Left cardiac atrium (tissue), 4 donors: ENCODE measurements at places on chromosomes 7 and 10. TPM values are rescaled to one million over a fixed set of nuclear protein-coding genes. Genes with fewer than 3 reads are reported as not detected.

DNA sequence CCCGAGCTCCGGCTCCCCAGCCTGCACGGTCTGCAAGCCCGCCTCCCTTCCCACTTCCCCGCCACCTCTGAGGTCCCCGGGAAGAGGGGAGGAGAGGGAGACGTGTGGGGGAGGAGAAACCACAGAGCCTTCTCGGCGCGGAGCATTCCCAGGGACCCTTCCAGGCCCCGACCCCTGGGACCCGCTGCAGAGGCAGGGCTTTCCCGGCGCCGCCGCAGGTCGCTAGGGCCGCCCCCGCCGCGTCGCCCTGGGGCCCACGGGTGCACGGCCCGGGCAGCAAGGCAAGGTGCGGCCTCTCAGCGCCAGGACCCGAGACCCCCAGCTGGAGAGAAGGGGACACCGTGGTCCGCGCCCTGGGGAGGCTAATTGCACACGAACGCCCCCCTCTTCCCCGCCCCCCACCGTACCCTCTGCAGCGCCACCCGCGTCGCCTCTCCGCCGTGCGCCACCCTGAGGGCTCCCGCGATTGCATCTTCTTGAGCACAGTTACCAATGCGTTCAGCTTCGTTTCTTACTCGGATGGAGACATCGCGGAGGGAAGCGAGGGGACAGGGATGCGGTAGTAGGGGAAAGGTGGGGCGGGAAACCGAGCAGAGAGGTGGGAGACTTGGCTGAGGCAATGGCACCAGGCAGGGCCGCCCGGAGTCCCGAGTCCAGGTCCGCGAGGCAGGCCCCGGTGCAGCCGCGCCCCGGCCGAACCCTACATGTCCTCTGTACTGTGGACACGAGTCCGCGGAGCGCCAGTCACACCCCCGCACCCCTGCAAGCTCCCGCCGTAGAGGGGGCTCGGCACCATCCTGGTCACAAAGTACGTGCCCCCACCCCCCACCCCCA lies 28.9 kb downstream of the SKIDA1 start:
- DNase-seq = peak; percentile 52

GRCh38 chr10:110739811-110740271 lies 95.7 kb downstream of the RBM20 start:
- no peak for DNase-seq

GRCh38 chr7:73811760-73812168 lies 19.0 kb upstream of the CLDN4 start:
- DNase-seq = peak; percentile 50

GRCh38 chr10:108597657-108598319 lies 1325.5 kb downstream of the XPNPEP1 start:
- no peak for DNase-seq

- no peak for DNase-seq
Observed at GRCh38 chr7:82481499-82482097, 38.0 kb upstream of the CACNA2D1 start.

The PRLHR gene
- not detected for total RNA-seq

- no peak for DNase-seq
Observed at GRCh38 chr10:21406595-21407193, 118.8 kb downstream of the SKIDA1 start.

The NUTM2E gene
- total RNA-seq = not detected

The ALOX5 gene
- total RNA-seq = 11.9 TPM

DNA sequence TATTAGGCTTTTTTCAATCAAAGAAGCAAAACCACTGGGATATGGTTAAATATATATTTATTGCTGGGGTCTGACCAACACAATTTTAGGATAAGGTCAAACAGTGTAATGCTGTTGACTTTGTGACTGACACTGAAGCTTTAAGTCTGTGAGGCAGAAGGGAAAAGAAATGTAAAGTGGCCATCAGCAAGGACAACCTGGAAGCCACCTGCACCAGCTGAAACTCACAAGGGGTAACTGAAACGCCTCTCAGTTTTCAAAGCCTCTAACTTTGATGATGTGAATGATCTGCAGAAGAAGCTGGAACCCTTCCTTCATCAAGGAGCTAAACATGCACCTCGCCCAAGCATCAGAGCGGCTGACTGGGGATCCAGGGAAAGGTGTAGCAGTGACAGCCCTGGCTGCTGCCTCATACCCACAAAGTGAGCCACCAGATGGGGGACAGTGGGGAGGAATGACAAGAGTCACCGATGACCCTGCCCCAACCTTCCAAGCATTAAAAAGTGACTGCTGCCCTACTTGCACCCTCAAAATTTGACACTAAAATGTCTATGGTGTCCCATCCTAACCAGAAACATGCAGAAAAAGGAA lies 284.9 kb upstream of the CNTNAP2 start:
- no peak for DNase-seq

DNA sequence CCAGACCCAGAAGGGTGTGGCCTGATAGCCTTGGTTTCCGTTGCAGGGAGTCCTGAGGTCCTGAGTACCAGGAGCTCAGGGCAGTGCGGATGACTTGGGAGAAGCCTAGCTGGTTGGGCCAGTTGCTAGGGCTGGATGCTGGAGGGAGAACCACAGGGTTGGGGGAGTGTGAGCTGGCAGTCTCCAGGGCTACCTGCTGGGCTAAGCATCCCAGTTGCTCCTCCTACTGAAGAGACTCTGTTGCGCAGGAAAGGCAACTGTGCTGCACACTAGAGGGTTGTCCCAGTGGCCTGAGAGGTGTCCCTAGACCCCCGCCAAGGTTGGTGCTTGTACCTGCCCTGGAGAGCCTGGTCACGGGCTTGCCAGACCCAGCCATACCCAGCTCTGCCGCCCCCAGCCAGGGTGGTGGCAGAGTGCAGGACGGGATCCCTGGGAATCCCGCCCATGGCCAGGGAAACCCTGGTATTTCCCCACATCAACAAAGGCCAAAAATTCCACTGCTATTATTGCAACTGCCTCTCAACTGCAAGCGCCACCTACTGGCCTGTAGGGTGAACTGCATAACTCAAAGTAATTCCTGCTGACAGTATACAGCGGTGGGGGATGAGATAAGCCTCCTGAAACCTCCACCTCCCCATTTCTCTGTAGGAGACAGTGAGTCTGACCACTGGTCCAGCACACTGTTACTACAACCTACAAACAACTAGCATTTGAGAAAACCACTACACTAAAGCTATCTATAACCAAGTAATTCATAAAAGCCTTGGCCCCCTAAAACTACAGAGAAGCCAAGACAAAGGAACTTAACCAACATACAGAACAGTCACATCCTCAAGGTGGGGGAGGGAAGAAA lies 67.6 kb upstream of the DDC start:
- no peak for DNase-seq
